Heart left ventricle (tissue), 16 donors: ENCODE measurements at places on chromosomes 5 and 9. TPM values are rescaled to one million over a fixed set of nuclear protein-coding genes. Genes with fewer than 3 reads are reported as not detected.

GRCh38 chr9:119967867-119968535 is 598.8 kb upstream of the BRINP1 start:
- no peak for DNase-seq

GRCh38 chr9:84659313-84659712 is 10.2 kb upstream of the NTRK2 start:
- DNase-seq, result no peak

GRCh38 chr9:126869368-126869767 is 8.9 kb downstream of the ZBTB34 start:
- DNase-seq, result no peak

GRCh38 chr5:122076669-122077365 is 1.2 kb downstream of the LOX start:
- DNase-seq, result peak; percentile 57

DNA sequence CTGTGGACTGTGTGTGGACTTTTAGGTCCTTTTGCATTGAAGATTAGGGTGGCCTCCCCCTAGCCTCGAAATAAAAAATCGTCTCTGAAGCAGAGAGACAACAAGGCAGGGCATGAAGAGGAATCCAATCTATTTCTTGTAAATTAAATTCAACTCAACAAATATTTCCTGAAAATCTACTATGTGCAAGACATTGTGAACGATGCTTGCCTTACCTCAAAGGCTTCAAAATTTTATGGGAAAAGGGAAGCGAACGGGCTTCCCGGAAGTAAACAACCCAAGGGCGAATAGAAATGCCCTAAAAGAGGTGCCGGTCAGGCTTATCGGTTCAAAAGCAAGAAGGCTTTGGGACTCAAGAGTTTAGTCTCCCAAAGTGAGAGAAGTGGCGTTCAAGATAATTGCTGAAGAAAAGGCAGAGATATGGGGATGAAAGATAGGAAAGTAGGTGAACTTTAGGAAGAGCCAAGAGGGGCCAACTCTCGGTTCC is 525 bp downstream of the KIF24 start:
- DNase-seq, result no peak

GRCh38 chr5:108149369-108149768 is 232.5 kb downstream of the FBXL17 start:
- DNase-seq, result no peak

DNA sequence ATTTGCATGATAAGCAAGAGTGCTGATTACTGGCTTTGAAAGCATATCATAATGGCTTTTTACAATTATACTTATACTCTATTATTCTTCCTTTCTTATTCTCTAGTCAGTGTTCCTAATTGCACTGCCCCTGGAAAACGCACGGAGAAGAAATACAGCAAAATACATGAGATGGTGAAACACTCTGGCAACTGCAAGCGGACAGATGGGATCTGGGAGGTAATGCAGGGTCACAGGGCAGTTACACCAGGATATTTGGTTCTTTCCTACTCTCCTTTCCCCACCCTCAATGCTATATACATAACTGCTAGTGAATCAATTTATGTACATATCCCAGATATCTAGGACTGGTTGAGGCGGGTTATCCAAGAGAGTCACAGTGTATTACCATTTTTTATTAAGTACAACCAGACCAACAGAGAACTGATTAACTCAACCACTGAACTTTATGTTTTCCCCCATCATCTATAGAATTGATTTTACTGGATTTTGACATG is 423.7 kb downstream of the ZSWIM6 start:
- no peak for DNase-seq

DNA sequence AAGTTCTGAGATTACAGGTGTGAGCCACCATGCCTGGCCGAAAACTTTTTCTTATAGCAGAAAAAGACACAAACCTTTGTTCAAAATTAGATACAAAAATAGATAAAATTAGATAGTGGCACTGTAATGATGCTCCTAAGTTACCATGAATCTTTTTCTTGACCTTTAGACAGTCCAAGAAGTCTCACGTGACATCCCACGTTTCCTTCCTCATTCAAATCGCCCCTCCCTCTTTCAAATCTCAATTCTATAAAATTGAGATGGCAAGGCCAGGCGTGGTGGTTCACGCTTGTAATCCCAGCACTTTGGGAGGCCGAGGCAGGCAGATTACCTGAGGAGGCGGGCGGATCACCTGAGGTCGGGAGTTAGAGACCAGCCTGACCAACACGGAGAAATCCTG is 7.7 kb upstream of the ZCCHC10 start:
- DNase-seq, result no peak

GRCh38 chr5:1479581-1480188 is 34.4 kb upstream of the SLC6A3 start:
- peak; percentile 65 for DNase-seq

- DNase-seq, result no peak
Measured at GRCh38 chr9:69571032-69571431, 101.1 kb downstream of the APBA1 start.

DNA sequence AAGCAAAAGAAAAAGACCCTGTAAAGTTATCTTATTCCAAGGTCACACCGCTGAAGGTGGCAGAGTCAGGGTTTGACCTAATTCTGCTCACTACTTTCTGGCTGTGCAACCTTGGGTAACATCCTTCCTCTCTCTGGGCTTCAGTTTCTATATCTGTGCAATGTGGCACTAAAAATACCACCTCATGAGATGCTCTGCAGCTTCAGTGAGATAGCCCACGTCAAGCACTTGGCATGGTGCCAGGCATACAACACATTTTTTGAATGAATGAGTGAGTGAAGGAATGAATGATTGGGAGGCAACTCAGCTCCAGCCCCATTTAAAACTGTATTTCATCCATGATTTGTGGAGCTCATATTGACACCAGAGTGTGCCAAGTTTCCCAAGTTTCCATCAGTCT is 62.3 kb downstream of the FOXI1 start:
- no peak for DNase-seq

DNA sequence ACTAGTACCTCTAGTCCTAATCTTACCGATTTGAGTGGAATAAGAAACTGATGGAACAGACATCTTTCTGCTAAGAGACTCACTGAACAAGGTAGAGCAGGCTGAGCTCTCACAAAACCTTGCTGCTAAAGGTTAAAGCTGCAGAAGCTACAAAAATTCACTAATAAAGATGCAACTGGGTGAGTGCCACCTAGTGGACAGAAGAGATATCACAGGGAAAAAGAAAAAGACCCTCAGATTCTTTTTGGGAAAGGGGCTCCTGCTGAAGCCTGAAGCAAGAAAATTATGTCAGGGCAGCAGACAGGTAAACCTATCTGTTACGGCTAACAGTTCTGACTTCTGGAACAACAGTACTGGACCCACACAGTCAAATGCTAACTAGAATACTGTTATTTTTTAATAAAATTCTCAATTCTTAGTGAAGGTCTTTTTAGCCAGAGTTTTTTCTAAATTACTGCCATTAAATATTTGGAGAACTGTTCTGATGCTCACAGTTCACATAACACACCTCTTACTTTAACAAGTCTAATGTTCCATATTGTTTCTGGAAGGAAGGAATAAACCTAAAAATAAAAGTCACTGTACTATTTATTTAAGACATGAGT is 51.2 kb downstream of the DIAPH1 start:
- DNase-seq, result no peak

DNA sequence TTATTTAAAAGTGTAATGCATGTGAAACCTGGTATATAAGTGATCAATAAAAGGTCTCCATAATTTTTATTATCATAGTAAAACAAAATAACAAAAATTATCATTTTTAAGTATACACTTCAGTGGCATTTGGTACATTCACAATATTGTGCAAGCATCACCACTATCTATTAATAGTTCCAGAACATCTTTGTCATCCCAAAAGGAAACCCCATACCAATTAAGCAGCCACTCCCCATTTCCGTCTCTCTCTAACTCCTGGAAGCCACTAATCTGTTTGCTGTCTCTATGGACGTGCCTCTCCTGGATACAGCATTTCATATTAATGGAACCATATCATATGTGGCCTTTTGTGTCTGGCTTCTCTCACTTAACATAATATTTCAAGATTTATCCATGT is 7.6 kb downstream of the OLFML2A start:
- no peak for DNase-seq

- DNase-seq, result no peak
Measured at GRCh38 chr9:123382653-123383511, 26.9 kb downstream of the CRB2 start.

DNA sequence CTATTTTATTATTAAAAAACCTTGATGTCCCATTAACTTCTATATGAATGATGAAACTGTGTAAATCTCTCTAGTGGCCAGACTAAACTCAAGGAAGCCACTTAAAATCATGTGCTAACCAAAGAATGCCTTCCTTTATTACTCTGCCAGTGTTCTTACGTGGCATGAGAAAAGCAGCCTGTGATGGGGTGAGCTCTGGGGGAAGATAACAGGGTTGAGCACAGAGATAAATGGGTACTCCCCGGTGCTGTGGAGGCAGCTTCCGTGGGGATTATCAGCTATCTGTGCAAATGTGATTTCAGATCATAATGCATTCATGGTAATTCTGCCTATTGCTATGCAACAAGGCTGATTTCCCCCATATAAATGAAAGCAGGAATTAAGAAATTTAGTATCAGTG is 181.3 kb downstream of the CAVIN4 start:
- DNase-seq, result no peak

DNA sequence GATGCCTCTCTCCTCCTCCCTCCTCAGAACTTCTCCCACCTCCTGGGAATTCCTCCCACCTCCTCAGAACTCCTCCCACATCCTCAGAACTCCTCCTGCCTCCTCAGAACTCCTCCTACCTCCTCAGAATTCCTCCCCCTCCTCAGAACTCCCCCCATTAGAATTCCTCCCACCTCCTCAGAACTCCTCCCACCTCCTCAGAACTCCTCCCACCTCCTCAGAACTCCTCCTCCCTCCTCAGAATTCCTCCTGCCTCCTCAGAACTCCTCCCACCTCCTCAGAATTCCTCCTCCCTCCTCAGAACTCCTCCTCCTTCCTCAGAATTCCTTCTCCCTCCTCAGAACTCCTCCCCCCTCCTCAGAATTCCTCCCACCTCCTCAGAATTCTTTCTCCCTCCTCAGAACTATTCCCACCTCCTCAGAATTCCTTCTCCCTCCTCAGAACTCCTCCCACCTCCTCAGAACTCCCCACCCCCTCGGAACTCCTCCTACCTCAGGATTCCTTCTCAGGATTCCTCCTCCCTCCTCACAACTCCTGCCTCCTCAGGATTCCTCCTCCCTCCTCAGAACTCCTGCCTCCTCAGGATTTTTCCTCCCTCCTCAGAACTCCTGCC is 23.9 kb downstream of the SLC46A2 start:
- DNase-seq, result no peak

DNA sequence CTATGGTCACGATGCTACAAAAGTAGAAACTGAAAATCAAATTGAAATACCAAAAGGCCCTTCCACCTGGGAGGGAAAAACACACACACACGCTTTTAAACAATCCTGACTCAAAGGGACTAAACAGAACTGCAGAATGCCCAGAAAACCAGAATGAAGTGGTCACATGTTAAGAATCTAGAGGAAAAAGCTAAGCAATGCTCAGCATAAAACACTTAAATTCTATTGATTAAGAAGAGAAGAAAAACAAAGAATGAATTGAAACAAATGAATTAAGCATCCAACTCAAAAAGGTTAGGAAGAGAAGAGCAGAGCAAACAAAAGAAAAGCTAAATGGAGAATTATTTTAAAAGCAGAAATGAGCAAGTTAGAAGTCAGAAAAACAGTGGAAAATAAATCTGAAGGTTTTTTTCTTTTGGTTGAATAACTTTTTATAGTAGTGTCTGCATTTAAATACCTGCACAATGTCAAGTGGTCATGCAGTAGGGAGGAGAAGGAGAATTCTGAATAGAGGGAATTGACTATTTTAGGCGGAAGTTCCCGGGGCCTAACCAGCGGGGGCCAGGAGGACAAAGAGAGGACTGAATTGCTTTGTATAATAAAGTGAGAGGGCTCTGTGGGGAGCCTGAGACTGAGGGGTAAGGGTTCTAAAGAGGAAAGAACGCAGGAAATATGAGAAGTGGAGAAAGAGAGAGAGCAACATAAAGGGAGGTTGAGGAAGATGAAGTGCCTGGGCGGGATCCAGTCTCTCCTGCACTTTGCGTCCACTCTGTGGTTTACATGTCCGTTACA is 146.8 kb downstream of the ATPSCKMT start:
- DNase-seq, result no peak

GRCh38 chr5:83718936-83719495 is 1.6 kb downstream of the HAPLN1 start:
- no peak for DNase-seq

DNA sequence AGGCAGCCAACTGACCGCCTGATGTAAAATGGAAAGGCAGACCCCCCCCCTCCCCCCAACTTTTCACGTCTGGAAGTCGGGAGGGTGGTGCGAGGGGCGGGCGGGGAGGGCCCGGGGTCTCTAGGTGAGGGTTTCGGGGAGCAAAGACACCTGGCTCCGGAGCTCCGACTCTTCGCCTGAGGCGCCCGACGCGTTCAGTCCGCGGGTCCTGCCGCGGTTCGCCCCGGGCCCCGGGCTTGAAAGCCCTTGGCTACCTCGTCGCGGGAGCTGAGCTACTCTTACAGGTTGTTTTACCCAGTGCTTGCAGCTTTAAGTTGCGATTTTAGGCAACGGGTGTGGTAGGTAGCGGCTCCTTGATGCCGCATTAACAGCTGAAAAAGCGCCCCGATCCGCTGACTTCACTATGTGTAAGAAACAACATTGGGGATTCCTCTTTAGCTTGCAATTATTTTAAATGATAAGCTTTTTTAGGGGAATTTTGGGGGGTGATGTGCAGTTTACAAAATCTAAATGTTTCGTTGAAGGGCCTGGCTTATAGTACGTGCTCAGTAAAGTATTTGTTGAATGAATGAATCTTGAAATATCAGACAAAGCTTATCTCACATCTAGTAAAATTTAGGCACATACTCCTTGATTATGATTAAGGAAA is 722 bp downstream of the CDC42SE2 start:
- DNase-seq, result no peak

DNA sequence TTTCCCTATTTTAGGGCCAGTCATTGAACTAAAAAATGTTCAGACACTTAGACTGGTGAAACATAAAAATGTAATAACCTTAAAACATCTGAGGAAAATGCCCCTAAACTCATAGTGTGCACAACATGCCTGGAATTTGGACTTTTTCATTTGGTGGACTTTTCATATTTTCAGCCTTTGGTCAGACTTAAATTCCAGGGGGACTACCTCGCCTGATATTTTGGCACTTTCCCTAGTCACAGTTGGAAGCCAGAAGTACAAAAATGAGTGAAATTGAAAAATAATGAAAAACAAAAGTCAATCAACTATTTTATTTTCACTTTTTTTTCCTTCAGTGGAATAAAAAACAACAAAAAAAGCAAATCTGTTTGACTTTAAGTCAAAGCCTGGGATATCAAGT is 256.2 kb downstream of the ACTL7B start:
- no peak for DNase-seq

MLANA gene
- not detected for total RNA-seq

PLPP7 gene
- total RNA-seq, result 109 TPM

PHYHD1 gene
- 24.6 TPM for total RNA-seq

PTGES gene
- total RNA-seq, result 0.83 TPM

PCDHGB6 gene
- total RNA-seq, result 6.2 TPM

DND1 gene
- total RNA-seq, result not detected

CREBRF gene
- 19.9 TPM for total RNA-seq
